ENCODE measurements at places on chromosomes 12 and 14.

DNA sequence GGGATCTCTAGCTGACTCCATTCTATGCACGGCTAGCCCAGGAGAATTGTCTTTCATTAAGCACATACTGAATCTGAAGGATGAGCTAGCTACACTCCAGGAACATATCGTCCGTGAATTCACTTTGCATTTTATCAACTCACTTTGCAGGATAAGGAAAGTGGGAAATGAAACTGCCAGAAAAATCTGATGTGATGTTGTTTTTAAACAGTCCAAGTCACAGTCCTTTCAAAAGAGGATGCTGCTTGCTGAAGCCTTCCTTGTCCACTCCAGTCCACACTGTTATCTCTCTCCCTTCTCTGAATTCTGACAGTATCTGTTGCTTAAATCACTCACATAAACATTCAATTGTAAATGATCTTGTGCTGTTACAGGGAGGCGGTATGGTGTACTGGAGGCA is 12.7 kb upstream of the TMCC3 start:
- no peak for DNase-seq

GRCh38 chr12:65885716-65886115 is 61.4 kb downstream of the HMGA2 start:
- no peak for DNase-seq

DNA sequence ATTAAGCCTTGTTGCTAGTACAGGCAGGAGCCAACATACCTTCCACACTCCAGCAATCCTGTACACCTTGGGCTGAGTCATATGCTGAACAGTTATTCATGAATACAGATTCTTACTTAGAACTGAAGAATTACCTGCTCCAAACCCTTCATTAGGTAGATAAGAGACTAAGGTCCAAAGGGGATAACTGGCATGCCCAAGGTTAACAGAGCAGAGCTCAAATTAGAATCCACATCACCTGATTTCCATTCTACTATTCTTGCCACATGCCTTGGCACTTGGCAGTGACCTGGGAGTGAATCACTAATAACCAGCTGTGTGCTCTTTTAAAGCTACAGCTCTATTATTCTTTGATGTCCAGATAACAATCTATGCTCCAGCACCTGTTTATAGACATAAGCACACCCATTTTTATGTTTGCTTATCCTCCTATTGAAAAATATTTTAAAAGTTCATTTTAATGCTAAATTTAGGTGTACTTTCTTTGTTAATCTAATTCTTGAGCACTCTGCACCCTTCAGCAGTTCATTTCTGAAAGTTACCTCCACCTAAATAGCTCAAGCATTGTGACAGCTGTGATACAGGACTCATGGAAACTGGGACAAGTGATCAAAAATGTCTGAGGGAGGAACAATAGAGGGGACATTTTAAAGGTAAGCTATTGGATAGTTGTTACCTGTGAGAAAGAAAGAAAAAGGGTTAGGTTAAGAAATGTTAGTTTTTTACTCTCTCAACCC is 19.4 kb downstream of the LPCAT3 start:
- DNase-seq, result peak; percentile 7

DNA sequence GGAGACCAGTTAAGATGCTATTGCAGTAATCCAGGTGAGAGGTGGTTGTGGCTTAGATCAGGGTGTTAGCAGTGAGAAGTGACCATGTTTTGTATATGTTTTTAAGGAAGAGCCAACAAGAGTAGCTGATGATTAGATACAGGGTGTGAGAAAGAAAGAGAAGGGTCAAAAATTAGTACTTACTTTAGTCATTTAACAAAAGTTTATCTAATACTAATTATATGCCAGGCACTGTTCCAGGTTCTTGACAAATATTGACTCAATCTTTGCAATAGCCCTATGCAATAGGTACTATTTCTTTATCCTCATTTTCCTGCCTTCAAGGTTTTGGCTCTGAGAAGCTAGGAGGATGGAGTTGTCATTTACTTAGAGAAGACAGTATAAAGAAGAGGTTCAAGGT is 70.2 kb downstream of the SSPN start:
- no peak for DNase-seq

- peak; percentile 13 for DNase-seq
Observed at GRCh38 chr14:89598548-89599186, 181.6 kb upstream of the FOXN3 start.

DNA sequence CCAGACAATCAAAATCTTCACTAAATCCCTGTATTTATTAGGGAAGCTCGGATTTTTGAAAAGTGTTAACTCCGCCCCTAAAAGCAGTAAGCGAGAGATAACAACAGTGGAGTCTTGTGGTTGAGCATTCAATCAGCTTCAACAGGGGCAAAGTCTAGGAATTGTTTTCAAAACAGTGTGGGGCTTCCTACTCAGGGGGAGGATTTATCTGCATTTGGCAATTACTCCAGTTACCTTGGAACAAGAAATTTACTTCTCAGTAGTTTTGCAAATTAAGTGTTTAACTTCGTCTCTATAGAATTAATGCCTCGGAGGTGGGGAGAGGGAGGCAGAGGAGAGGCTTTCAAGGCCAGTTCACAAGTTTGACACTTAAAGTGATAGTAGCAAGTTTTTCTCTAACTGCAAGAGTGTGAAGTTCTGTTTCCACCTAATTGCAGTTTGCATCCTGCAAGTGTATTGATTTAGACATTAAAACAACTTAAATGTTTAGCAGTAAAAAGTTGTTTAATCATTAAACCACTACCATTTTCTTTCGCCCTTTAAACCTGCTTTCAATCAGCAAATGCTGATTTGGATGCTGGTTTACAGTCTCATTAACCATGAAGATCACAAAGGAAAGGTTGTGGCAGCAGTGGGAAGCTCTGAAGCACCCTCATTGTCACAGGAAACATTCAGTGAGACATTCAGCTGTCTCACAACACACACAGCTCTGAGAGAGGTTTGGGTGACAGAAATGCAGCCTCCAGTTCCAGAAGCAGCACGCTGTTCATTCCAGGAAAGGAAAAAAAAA is 102.0 kb downstream of the HMGA2 start:
- DNase-seq, result no peak

DNA sequence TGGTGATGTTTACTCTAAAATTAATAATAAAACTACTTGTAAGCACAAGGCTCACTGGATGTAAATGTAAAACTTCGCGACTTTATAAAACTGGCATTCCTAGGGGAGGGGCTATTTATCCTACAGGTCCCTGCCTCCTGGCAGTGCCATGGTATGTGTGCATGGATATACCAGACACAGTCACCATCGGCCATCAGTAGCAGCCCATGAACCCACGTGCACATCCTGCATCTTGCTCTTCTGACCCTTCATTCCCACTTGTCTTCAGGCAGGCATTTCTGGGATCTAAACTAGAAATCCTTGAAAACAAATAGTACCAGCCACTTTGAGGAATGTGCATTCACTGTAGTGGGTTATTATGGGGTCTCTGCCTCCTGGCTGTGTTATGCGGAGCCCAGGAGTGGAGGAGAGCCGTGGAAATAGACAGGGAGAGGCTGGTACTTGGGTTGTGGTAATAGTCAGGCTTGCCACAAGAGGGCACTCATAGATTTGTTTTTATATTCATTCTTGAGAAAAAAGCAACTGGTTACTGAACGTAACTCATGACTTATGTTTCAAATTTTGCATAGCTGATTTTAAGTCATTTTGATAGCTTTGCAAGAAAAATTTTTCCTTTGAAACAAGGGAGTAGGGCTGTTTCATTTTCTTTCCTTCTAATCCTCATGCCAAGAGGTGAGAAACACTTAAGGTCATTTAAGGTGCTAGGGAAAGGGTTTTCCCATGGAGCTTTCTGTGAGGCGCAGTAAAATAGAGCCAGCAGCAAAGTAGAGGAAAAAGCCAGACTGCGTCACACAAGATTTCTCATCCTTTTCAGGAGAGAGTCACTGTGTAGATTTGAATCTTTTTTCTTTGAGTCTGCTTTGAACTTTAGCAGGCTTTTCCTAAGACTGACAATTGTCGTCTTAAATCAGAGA is 17.4 kb upstream of the GALNT16 start:
- DNase-seq, result peak; percentile 78

GRCh38 chr14:65348137-65348536 is 64.4 kb upstream of the FUT8 start:
- no peak for DNase-seq

DNA sequence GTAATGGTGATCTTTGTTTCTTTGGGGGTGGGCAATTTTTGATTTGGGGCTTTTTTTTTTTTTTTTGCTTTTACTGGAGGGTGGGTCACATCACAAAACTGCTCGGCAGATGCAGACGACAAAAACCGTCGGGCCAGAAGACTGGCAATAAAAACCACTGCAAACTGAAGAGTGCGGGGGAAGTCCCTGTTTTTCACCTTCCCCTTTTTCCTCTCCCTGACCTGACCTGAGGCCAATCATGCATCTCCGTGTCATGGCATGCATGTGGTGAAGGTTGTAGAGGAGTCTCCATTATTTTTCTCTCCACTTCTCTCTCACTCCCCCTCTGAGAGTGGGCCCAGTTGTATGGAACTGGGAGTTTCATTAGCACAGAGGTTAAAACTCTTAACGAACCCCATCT is 57.5 kb downstream of the AP5M1 start:
- no peak for DNase-seq

DNA sequence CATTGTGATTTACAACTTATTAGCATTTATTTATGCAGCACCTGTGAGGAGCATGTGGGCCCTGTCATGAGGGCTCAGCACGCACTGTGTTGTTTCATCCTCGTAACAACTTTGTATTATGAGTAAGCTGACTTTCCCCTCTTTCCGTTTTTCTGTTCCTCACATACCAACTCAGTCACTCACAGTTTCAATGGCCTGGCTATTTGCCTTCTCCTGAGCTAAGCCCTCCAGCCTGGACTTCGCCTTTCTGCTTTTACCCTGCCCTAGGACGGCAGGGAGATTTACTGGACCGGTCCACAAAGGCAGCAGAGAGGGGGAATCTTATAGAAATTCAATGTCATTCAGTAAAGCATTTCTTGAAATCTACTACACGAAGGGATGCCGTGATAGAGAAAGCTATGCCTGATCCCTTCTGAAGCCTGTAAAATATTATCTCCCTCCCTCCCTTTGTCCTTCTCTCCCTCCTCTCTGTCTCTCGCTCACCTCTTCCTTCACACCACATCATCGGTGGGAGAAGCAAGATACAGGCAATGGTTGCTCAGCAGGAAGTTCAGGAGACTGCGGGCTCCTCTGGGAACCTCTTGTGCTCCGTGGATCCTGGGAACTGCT is 219.2 kb upstream of the TBX3 start:
- DNase-seq, result peak; percentile 87

GRCh38 chr14:54350203-54350602 is 46.6 kb upstream of the CDKN3 start:
- peak; percentile 29 for DNase-seq

GRCh38 chr12:116818341-116818856 is 62.8 kb downstream of the HRK start:
- DNase-seq, result peak; percentile 54

GRCh38 chr14:30600922-30601918 is 20.9 kb upstream of the SCFD1 start:
- DNase-seq, result no peak

GRCh38 chr12:26874501-26875296 is 41.7 kb upstream of the ITPR2 start:
- no peak for DNase-seq

DNA sequence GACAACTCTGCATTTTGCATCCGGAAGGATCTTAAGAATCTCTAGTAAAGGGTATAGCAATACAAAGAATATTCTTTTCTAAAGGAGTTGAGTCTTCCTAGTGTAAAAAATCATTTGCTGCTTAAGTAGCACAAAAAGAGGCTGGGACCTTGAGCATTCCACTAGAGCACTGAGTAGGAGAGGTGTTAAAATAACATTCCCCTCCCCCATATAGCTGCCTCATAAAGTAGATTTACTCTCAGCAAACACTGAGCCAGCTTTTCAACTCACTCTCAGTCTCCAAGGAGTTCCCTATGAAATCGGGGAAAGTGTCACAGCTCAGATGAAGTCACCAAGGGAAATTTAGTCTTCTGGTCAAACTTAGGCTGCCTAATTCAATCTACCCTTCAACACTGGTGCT is 592.7 kb downstream of the ETNK1 start:
- DNase-seq, result no peak

DNA sequence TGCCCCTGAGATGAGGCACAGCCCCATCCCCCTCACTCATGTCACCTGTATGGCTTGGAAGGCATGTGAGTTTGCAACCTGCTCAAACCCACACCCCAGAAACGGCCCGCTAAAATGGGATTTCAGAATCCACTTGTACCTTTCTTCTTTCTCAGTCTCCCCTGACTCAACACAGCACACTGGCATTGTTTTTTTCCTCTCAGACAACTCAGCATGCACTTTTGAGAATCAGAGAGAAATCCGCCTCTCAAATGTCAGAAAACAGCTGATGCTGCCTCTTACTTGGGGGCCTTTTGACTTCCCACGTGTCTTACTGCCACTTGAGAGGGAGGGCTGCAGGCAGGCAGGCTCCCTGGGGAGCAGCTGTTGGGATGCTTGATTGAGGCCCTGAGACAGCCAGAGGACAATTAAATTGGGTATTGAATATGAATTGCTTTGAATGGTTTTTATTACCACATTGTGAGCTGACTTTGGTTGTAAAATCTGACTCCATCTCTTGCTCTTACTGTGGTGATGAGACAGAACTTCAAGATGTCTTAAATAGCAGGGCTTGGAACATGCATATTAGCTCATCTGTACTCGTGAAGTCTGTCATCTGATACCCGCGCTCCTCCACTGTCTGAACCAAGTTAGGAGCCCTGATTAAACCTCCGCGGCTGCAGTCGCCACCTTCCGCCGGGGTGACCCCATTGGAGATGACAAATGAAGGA is 96.6 kb downstream of the APAF1 start:
- DNase-seq, result no peak

DNA sequence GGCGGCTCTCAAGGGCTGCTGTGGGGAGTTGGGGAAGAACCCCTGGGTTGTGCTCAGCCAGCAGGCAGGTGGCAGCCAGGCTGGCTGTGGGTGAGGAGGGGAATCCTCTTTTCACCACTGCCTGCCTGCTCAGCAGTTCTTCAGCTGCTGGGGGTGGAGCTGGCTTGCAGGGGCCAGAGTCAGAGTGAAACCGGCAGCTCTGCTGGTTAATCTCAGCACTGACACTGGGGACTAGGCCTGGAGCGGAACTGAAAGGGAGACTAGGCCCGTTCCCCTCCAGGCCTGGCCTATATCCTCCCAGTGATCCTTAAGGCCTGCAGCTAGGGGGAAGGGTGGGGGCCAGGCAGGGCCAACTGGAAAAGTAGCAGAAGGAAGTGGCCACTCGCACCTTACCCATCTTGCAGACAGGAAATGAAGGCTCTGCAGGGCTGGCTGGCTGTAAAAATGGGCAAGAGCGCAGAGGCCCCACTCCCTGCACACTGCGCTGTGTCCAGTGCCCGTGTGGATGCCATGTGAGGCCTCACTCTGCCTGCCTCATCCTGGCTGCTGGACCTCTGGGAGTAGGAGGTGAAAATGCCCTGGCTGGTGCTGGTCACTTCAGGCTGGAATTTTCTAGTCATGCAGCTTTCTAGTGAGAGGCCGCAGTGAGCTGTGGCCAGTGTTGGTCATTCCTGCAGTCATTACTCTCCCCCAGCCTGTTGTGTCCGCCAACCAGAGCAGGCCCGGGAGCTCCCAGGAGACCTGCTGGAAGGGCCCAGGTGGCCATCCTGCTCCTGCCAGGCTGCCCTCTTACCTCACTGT is 39.4 kb downstream of the SH2B3 start:
- peak; percentile 33 for DNase-seq
